RPMI8226 (cell line): ENCODE measurements at places on chromosomes 11 and 22.

GRCh38 chr22:32545801-32546200 lies 71.2 kb downstream of the FBXO7 start:
- no peak for DNase-seq

- no peak for DNase-seq
Measured at GRCh38 chr11:97033178-97033577, 643.4 kb downstream of the JRKL start.

- DNase-seq, result no peak
Measured at GRCh38 chr22:26588729-26589366, 1.1 kb downstream of the TPST2 start.

DNA sequence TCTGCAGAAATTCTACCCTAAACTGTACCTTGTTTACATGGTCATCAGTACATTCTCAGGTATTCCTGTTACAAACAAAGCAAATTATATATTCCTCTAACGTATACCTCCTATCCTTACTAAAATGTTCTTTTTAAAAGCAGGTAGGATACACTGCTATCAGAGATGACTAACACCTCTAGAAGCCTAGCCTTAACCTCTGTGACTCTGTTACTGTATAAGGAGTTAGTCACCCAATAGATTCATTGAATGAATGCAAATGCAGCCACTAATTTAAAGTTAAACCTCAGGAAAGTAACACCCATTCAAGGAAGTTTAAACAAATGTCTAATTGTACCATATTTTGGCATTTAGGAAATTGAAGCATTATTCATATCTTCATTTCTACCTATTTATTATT lies 82.2 kb downstream of the FCHSD2 start:
- no peak for DNase-seq
